ENCODE measurements at places on chromosomes 11 and 22.
A peak's percentile ranks its signal among the peaks of the same experiment; 100 is the strongest.

- no peak for DNase-seq
Observed at GRCh38 chr11:2928605-2929530, at the start of gene PHLDA2. PHLDA2 (minus strand) TSS chr11:2929420; CDS start chr11:2929364, 56 bp downstream.

DNA sequence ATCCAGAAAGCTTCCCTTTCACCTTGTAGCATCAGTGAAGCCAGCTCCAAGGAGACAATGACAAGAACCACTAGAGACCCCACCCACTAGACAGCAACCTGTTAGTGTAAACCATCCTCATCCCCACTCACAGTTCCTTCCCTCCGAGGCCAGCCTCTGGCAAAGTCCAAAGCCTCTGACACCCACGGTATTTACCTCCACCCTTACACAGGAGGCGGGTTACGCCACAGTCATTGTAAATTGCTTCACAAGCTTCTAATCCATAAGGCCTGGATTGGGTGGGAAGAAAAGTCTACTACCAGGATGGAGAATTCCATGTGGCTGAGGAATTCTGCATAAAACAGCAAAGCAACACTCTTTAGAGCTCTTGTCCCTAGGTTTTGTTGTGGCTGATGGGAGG, 287.4 kb downstream of the BUD13 start:
- DNase-seq = no peak

- no peak for DNase-seq
Observed at GRCh38 chr11:41309716-41310115, 149.7 kb downstream of the LRRC4C start.

DNA sequence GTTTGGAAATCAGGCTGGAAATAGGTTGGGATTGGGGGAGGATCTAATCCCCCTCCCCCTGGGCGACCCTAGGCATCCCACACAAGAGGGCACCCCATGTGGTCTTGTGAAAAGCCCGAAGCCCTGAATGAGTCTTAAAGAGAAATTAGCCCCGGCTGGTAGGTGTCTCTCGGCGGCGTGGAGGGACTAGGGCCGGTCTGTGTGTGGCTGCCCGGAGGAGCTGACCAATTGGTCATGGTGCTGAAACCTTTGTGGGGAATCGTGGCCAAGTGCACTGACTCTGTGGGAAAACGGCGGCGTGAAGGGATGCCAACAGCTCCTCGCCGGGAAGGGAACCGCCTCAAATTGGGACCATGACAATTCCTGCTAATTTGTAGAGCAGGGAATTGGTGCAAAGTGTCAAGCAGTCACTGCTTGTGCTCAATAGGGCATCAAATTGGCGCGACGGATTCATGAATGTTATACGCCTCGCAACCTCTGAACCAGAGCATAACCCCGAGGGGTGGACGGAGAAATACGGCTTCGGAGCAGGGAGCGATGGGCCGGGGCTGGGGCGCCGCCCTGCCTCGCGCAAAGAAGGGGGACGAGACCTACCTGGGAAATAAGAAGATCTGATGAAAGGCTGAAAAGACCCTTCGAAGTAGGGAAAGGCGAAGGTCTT, 1.5 kb downstream of the DBX1 start:
- DNase-seq = peak; percentile 88

- DNase-seq = no peak
Observed at GRCh38 chr22:35022291-35022690, 43.7 kb upstream of the ISX start.

GRCh38 chr22:42584364-42584940, 30.2 kb downstream of the POLDIP3 start:
- no peak for DNase-seq

DNA sequence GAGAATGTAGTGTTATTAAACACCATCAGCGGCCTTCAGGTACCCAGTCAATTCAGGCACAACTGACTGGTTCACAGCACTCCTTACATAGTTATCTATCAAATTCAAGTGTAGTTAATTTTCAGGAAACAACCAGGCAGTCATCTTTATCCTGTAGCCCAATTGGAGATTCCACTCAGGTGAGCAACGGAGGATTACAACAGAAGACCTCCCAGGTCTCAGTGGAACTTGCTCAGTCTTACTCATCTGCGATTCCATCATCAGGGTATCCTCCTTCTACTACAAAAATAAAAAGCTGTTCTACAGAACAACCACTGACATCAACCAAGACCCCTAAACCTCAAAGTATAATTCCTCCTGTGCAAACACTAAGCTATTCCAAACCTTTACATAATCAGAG, 39.6 kb downstream of the QSER1 start:
- no peak for DNase-seq

DNA sequence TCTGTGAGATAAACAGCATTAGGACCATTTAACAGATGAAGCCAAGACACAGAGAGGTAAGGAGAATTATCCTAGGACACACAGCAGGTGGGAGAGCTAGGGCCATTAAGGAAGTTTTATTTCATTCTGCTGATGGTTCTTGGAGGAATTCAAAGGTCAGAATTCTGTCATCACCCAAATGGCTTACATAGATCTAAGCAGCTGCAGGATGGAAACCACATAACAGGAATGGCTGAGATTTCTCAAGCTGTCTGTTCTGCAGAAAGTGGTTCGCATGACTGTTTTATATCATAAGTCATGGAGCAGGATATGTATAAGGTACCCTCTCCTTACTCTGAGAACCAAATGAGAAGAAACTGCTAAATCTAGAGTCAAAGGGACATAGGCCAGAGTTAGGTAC, 163.2 kb upstream of the NARS2 start:
- no peak for DNase-seq

DNA sequence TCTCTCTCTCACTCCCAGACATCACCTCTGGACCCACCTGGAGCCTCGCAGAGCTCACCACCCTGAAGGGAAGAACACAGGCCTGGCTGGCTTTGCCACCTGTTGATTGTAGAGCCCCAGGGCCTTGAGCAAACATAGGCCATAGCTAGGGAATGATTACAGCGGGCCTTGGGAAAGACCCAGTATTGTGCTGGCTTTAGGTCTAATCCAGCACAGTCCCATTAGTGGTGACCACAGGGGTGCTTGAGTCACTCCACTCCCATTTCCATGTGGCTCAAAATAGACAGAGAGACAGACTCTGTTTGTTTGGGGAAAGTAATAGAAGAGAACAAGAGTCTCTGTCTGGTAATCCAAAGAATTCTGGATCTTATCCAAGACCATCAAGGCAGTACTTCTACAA, 42.7 kb upstream of the FAM181B start:
- DNase-seq = no peak

DNA sequence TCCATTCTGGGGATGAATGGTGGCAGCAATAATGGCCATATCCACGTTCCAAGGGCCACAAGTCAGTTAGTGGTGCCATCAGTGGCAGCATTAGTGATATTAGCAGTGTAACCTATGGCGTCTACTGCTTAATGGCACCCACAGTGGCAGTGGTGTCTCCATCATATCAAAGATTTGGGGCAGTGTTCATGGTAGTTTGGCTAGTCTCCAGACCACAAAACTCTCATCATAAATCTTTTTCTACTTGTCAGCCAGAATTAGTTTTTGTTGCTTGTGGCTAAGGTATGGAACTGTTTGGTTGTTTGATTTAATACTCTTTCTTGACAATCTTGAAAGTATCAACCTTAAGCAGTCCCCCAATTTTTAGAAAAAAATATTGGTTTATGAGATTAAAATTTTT, 45.1 kb upstream of the DEUP1 start:
- no peak for DNase-seq

DNA sequence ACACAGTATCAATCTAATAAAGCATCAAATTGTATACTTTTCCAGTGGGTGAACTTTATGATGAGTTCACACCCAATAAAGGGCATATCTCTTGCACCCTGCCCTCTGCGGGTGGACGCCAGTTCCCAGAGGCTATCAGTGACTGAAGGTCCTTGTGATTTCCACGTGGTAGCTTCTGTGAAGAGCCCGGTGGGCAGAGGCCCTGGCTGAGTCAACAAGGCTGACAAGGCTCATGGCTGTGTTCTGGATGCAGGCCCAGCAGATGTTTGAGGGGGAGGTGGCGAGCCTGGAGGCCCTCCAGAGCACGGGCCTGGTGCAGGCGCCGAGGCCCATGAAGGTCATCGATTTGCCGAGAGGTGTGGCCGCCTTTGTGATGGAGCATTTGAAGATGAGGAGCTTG, 71.4 kb downstream of the PIWIL3 start:
- no peak for DNase-seq

DNA sequence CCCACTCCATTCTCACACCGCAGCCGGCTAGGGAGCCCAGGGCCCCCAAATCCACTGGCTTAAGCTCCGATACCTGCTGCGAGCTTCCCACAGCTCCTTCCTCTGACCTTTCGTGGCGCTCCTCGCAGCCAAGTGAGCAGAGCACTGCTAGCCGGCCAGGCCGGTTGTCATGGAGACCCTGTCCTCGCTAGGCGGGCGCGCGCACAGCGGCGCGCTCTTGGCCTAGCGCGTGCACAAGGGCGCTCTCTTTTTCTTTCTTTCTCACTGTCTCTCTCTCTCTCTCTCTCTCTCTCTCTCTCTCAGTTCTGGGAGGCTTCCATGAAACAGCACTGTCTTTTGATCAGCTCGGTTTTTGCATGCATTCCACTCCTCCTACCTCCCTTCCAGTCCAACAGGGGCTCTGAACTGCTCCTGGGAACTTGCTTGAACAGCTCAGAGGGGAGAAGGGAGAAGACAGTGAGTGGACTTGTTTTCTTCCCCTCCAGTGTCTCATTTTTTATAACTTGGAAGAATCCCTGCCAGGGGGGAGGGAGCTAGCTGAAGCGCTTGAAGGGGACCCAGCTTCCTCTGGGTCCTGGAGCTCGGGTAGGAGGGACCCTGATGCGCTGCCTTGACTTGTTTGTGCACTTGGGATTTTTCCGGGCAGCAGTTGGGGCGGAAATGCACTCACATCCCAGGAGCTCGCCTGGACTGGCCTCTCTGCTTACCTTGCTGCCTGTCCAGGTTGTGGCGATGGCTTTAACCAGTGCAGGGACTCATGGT, 100.3 kb upstream of the AKIP1 start:
- peak; percentile 82 for DNase-seq

DNA sequence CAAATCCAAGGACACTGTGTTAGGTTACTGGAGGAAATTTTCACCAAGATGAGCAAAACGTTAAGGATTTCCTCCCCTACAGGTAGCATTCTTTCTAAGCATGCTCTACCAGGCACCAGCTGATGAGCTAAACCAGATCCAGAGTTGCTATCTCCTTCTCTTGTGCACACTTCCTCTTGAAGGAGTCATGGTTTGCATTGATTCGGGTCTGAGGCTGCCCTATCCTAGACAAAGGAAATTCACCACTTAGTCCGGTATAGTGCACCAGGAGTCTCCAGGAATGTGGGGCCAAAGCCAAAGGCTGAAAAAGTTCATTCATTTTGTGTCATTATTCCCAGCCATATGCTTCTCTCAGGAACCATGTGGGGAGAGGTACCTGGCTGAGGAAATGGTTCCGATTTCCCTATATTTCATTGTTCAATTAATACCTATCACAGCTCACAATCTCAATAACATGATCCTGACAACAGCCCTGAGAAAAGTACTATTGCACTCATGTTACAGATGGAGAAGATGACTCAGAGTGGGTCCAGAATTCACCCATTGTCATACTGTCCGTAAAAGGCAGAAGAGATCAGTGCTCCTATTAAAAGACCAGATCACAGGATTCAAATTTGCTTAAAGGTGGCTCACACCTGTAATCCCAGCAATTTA, 39.1 kb downstream of the SLC35F2 start:
- no peak for DNase-seq

DNA sequence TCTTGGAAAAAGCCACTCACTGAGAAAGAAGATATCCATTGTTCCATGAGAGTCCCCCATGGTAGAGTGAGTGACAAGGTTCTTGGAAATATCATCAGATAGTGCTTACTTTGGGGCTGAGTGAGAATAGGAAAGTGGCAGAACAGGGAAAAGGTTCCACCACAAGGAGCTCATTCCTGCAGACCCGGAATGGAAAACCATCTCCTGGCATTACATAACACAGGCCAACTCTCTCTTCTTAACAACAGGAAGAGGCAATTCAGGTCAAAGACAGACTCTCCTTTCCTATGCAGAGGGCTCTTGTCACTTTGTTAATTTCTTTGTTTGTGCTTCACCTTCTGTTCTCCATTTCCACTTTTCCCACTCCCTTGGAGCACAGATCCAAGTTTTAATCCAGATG, 259.7 kb downstream of the KIRREL3 start:
- no peak for DNase-seq

- DNase-seq = no peak
Observed at GRCh38 chr11:17578958-17579357, 31.9 kb downstream of the OTOG start.

DNA sequence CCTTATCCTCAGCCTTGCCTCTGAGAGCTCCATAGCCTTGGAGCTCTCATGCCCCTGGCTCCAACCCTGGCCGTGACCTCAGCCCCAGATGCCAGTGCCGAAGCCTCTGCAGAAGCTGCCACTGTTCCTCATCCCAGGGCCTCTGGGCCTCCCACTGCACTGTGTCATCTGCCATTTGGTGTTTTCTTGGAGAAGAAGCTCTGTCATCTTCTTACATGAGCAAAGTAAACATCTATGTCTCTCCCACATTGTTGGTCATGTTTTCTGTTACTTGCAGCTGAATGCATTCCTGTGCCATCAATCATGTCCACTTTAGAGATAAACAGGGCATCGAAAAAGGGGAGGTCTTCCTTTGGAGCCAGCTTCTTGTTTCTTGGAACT, 45.0 kb upstream of the FTH1 start:
- DNase-seq = no peak

GRCh38 chr11:87971354-87971753, 203.9 kb downstream of the RAB38 start:
- DNase-seq = no peak

- no peak for DNase-seq
Observed at GRCh38 chr11:115190196-115190595, 314.0 kb downstream of the CADM1 start.

DNA sequence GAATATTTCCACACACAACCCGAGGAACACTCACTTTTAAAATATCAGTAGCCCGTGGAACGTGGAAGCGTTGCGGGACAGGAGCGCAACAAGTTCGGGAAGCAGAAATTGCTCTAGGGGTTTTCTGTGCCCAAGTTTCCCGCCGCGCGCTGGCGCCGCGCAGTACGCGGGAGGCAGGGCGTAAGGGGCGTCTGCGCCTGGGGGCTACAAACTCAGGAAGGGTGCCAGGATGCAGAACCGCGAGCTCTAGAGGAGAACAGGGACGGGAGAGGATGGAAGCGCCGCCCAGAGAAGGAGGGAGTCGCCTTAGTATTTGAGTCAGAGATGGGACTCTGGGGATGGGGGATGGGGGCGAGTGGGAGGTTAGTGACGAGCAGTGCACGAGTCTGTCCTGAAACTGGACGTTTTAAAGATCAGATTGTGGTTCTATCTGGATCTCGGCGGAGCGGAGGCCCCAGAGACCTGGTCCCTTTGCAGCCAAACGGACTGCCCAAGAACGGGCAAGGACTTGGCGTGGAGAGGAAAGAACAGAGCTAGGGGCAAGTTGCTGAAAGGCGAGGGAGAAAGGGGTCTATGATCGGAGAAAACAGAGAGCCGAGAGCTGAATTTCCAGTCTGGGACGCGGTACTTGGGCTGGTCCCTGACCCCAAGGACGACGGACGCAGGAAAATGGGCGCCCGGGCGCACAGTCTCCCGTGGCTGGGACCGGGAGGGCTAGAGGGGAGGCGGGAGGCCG, 4.7 kb downstream of the BSX start:
- DNase-seq = peak; percentile 39

- no peak for DNase-seq
Observed at GRCh38 chr22:20405291-20405930, 11.5 kb downstream of the ZNF74 start.

All from neuronal stem cell (in vitro differentiated cells).